ENCODE measurements at places on chromosomes 1 and 21.
A peak's percentile ranks its signal among the peaks of the same experiment; 100 is the strongest.

DNA sequence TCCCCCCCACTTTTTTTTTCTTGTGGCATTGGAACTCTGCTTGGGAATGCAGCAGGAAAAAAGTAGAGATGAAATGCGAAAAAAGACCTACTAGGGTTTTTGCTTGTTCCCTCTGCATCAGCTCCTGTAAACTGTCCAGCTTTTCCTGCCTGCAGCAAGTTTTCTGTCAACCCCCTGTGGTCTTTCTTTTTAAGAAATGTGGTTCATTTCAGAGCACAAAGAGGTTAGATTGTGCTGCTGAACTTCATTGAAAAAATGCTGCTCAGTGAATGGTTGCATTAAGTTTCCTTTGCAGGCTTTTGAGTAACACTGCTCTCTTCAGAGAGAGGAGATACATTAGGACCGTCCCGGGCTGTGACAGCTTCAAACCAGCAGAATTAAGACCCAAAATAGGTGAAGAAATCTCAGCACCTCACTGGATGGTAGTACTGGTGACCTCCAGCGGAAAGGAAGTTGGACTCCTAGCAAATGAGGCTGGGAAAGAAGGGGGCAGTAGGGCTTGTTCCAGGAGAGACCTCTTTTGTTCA lies 80.7 kb downstream of the NDUFS5 start:
- DNase-seq: no peak
- no peaks in the 10 kb centered on the region for H3K27me3 ChIP-seq
- H3K4me3 ChIP-seq: peak overlapping the region; percentile 77
- peak overlapping the region; percentile 98 for H3K27ac ChIP-seq

DNA sequence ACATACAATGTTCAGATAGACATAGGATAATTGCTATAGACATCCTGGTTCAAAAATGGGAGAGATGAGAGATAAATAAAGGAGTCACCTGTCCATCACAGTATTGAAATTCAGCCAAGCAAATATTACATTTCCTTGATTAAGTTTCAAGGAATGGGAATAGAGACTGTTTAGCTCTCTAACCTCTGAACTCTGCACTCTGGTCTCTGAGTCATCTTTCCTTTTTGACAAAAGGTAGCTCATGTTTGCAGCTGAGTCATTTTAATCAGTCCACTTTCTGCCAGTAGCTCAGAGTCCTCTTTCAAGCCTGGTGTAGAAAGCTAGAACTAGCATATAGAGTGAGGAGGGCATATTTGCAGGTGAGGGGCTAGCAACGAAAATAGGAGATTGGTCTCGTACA lies 51.4 kb upstream of the GJA8 start:
- no peaks in the 10 kb centered on the region for H3K36me3 ChIP-seq
- no peak for DNase-seq
- H3K27ac ChIP-seq: no peak overlapping the region
- H3K4me3 ChIP-seq: no peak overlapping the region

- DNase-seq: no peak
- H3K4me1 ChIP-seq: peaks cover 7% of the 10 kb centered on the region
- H3K36me3 ChIP-seq: no peaks in the 10 kb centered on the region
- peak overlapping the region; percentile 28 for H3K27ac ChIP-seq
- no peaks in the 10 kb centered on the region for H3K27me3 ChIP-seq
Observed at GRCh38 chr1:45864167-45865106, 61.0 kb downstream of the MAST2 start.

- no peak overlapping the region for H3K27ac ChIP-seq
- no peak for DNase-seq
- no peaks in the 10 kb centered on the region for H3K36me3 ChIP-seq
- no peak overlapping the region for H3K4me3 ChIP-seq
Observed at GRCh38 chr1:166603296-166603695, 236.0 kb upstream of the POGK start.

GRCh38 chr1:188237573-188238348 lies 1409.0 kb downstream of the PLA2G4A start:
- H3K4me3 ChIP-seq: no peak overlapping the region
- H3K36me3 ChIP-seq: no peaks in the 10 kb centered on the region
